HTR-8/SVneo (cell line): ENCODE measurements at places on chromosomes 16 and 17.

GRCh38 chr17:73192206-73192893 is 505 bp upstream of the COG1 start:
- DNase-seq = peak; percentile 88

DNA sequence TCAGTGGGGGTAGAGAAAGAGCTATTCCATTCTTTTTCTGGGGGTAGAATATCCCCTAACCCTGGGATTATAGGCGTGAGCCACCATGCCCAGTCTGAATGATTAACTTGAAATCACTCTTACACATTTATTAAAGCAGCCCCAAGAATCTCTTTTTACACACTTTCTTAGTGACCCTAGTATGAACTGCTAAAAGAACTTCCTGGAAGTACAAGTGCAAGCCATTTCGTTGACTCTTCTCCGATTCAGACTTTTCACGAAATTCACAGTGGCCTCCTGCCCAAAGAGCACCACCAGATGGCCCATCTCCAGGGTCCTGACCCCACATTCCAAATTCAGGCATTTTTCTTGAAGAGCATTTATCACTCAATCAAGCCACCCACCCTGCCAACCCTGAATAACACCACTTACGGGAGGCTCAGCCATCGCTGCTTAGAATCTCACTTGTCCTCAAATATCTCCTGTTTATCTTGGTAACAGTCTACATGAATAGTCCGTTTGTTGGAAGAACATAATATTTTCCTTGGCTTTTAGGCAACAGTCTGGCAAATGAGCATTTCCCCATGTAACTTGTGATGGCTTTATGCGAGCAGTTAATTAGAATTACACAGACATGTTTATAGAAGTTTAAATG is 28.0 kb downstream of the ZNF423 start:
- DNase-seq = no peak

- DNase-seq = no peak
These were observed 808.3 kb upstream of the EEF2KMT start for GRCh38 chr16:5905935-5906334.

DNA sequence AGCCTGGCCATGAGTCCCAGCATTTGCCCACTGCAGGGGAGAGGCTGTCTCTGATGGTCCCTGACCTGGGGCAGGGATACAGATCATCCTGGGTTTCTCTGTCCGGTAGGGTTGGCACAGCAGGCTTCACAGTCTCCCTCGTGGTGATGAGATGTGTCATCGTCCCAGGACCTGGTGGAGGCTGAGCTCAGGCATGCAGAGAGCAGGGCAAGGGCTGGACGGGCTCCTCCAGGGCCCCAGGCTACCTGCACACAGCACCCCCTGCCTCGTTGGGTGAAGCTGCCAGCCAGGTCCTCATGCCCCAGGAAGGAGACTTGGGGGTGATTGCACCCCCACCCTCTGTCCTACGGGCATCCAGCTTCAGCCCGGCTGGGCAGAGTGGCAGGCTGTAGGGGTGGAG is 155.8 kb upstream of the GSE1 start:
- DNase-seq = no peak

- DNase-seq = peak; percentile 93
These were observed 18.9 kb downstream of the MPG start for GRCh38 chr16:96935-97381.
